ENCODE measurements at places on chromosomes 5 and 9.

- DNase-seq: no peak
These were observed 58.0 kb upstream of the PDE8B start for GRCh38 chr5:77152441-77152840.

DNA sequence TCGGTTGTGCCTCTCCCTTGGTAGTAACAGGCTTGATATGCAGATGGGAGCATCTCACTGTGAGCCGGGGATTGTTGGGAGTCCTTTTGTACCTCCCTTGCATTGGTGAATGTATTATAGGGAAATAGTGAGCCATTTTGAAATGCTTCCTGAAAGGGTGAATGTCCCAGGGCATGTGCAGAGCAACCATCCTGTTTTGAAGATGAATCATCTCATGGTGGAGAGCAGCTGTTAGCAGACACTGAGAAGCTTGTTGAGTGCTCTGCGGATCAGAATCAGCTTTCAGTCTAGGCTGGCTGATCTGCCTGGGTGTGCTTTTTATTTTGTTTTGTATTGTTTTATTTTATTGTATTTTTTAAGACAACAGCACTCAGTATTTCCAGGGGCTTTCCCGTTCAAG, 29.7 kb downstream of the SLC36A1 start:
- DNase-seq: no peak

GRCh38 chr5:174315871-174316270, 270.4 kb downstream of the NSG2 start:
- DNase-seq: no peak

GRCh38 chr5:21823588-21823987, 1029.6 kb downstream of the CDH12 start:
- DNase-seq: no peak

GRCh38 chr5:1654786-1655495, 131.2 kb upstream of the LPCAT1 start:
- no peak for DNase-seq

DNA sequence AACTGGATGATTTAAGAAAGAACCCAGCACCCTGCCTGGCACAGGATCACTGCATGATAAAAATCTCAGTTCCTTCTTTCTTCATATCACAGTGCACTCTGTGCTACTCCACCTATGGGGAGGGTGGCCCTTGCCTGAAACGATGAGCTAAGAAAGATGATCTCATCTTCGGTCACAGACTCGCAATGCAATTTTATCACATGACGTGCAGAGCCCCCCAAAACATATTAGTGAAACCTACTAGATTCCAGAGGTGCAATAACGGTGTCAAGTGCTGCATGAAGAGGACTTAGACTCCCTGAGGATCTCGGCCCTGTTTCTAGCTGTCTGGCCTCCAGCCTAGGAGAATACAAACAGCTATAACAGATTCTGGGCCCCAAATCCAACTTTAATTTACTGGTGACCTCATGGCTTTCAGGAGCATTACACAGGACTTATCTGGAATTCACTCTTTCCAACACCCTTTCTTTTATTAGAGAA, 104.0 kb downstream of the EBF1 start:
- DNase-seq: no peak

All from activated CD8-positive, alpha-beta memory T cell treated with anti-CD3 and anti-CD28 coated beads for 1 hour (primary cell).